ENCODE measurements at places on chromosomes 12 and 14.

GRCh38 chr12:111330800-111331752 is 37.8 kb downstream of the PHETA1 start:
- DNase-seq = no peak

GRCh38 chr12:42908712-42909111 is 319.2 kb upstream of the PRICKLE1 start:
- DNase-seq = no peak

GRCh38 chr14:35201066-35201465 is 78.7 kb downstream of the PRORP start:
- no peak for DNase-seq

DNA sequence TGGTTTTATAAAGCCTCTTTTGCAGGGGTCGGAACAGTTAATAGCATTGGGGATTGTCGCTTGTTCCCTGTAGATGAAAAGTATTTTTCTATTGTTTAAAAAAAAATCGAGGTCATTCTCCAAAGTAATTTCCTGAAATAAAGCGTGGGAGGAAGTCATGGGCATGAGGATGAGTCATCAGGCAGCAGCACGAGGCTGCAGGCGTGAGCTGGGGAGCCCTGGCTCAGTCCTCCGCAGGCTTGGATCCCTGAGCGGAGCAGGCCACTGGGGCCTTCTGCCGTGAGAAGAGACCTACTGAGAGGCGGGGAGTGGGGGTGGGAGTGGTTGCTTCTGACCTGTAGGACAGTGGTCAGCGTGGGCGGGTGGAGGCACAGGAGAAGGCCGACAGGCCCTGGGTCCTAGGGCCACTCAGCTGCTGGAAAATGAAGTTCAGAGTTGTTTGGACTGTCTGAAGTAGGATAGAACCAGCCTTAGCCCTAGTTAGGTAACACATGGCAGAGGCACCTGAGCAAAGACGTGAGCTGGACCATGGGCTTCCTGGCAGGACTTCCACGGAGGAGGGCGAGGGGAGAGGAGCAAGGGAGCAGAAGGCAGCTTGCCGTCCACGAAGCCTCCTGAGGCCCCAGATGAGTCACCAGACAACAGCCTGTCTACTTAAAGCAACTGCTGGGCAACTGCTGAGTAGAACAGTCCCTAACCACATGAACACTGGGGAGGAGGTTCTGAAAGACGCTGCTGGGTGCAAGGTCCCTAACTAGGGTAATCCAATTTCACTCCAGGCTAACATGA is 21.1 kb upstream of the LGALS3 start:
- no peak for DNase-seq

- DNase-seq = no peak
Measured at GRCh38 chr12:75599061-75599460, 87.7 kb upstream of the KRR1 start.

DNA sequence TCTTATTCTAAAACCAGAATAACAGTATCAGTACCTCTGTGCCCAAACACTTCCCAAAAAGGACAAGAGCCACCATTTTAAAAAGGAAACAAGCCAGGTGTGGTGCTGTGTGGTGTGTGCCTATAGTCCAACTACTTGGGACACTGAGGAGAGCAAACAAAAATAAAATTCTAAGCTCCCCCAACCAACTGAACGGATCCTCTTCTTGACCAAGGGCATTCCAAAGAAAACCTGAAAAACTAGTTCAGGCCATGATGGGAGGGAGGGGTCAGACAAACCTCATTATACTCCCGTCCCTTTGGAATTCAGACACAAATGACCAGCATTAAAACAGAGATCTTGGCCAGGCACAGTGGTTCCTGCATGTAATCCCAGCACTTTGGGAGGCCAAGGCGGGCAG is 20.5 kb downstream of the SLC11A2 start:
- DNase-seq = no peak

DNA sequence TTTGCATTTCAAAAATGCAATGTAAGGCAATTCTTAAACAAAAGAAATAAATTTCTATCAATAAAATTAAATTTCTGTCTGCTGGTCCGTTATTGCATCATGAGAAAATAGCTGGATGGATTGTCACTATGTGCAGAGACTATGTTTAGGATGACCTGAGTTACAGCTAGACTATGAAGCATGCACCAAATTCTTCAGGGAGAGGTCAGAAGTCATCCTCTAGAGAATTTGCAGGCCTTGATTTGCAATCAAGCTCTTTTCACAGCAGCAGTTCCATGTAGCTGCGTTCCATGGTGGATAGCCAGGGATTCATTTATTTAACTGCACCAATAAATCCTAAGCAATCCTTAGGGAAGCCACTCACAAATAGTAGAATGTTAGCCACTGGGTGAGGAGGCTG is 253.7 kb downstream of the MSRB3 start:
- no peak for DNase-seq

Measured in naive thymus-derived CD8-positive, alpha-beta T cell (primary cell).